ENCODE measurements at places on chromosomes 7 and 10.

GRCh38 chr7:16421333-16422102 is at the start of gene CRPPA:
Gene CRPPA (minus strand): TSS chr7:16421538. CDS start chr7:16421322, 216 bp downstream.
- DNase-seq, result no peak

DNA sequence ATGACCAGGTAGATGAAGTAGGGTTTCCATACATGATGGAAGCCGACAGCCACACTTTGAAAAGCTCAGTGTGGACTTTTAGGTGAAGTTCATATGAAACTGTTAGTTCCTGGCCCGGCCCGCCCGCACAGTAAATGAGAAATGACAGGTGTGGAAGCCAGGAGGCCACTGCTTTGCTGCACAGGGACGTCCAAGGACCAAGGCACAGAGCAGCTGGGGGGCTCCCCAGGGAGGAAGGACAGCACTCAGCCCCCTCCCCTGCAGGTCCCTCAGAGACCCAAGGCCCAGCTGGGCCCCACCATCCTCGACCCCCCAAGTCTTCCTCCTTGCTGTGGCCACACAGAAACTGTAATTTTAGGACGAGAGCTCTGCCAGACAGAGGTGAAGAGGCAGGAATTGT is 219.2 kb downstream of the PTPRN2 start:
- DNase-seq, result no peak

DNA sequence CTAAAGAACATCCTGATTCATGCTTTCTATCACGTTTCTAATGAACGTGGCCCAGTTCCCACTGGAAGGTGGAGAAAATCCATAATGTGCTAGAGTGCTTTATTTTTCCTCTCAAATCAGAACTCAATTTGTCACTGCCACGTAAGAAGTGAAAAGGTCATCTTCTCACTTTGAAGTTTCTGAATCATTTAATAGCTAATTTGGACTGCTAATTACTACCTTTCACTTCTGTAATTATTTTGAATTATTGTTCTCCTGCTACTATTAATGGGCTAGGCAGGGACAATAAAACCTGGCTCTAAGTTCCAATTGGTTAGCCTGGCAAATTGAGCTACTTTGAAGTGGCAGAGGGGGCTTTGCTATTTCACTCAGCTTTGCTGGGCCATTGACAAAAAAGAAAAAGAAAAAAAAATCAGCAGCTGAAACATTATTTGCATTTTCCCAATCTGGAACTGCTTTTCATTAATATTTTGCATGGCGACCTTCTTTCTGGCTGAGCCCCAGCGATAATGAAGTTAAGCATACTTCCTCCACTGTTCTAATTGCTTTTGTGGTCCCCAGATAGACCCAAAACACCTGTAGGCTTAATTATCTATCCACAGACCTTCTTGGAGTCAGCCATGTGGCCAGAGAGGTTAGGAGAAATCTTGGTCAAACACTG is 264.2 kb downstream of the SEC23IP start:
- DNase-seq, result no peak

DNA sequence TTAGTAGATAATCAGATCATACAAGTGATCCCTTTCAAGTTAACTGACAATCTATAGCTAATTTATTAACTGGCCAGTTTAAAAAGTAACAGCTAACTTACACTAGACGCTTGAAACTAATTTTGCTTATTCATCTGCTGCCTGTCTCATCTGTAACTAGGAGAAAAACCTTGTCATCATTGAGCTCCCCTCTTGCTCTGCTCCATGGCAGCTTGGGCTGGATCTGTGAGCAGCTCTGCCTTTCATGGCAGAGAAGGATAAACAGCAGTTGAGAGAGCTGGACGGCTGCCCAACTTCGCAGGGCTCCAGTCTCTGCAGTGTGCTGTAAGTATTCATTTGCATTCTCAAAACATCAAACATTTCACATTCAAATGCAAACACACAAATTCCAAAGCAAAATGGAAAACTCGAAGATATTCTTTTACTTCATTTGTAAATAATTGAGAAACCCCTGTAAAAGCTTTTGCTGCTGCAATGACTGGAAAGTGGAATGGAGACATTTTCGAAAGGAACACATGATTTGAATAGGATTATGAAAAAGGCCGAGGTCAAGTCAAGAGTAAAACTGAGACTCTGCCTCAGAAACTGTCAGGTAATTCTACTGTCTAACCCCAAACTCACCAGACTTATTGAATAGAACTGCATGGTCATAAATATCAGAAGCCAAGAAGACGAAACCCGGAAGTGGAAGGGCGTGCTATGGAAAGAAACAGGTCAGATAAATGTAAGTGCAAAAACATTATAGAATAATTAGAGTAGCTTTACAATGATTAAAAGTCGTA is 17.6 kb downstream of the SLC35B4 start:
- no peak for DNase-seq

- no peak for DNase-seq
Observed at GRCh38 chr7:34107276-34107675, 201.9 kb downstream of the BMPER start.

GRCh38 chr7:39811161-39811614 is 138.9 kb upstream of the CDK13 start:
- no peak for DNase-seq

DNA sequence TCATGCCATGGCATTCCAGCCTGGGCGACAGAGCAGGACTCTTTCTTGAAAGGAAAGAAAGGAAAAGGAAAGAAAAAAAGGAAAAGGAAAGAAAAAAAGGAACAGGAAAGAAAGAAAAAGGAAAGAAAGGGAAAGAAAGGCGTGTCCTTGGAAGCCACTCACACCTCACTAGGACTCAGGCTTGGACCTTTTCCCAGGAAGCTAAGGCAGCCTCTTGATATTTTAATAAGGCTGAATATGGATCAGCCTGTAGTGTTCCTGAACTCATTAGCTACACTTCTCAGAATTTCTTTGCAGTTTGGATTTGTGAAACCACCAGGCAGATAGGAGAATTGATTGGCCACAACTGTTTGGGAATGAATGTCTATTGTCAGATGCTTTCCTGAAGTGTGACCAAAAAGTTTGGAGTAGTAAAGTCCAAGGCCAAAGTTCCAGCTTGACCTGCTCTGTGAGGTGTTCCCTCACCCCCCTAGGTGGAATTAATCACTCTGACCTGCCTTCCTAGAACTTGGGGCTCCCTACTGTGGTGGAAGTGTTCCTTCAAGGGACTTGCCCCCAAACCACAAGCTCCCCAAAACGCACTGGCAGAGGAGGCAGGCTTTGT is 7.1 kb upstream of the MALSU1 start:
- DNase-seq, result no peak

DNA sequence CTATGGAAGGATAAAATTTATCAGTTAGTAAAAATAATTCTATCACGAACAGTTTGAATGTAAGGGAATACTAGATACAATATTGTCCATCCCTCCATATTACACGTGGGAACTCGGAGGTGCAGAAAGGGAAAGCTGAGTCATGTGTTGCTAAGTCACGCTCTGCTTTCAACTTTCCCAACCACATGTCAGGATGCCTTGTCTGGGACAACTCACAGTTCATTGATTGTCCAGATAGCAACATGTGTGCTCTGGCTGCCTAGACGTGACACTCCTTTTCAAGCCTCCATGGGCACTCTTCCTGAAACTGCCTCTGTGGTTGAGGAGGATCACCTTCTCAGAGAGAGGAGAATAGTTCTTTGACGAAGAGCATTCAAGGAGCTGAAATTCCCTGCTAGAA is 808.1 kb downstream of the GRID1 start:
- no peak for DNase-seq

GRCh38 chr10:133379152-133379800 is at the start of gene PAOX:
Gene PAOX (plus strand): TSS chr10:133379262. CDS start chr10:133379317, 55 bp downstream.
- peak; percentile 48 for DNase-seq

- DNase-seq, result no peak
Observed at GRCh38 chr10:5662708-5663579, 3.5 kb downstream of the ASB13 start.

DNA sequence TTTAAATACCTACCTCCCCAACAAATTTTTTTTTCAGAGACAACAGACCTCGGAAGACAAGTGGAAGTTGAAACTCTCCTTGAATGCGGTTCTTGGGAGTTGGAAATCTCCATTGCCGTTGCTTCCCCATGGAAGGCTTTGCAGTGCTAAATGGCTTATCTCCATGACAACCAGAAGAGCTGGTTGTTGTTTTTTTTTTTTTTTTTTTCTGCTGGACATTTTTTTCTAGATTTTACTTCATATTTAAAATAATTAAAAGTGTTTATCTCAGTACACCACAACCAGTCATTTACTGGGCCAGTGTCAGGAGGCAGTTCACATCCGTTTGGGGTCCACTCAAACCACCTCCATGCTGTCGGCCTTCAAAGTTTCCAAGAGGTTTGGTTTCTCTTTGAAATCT is 348.5 kb upstream of the PRKCQ start:
- DNase-seq, result peak; percentile 16

DNA sequence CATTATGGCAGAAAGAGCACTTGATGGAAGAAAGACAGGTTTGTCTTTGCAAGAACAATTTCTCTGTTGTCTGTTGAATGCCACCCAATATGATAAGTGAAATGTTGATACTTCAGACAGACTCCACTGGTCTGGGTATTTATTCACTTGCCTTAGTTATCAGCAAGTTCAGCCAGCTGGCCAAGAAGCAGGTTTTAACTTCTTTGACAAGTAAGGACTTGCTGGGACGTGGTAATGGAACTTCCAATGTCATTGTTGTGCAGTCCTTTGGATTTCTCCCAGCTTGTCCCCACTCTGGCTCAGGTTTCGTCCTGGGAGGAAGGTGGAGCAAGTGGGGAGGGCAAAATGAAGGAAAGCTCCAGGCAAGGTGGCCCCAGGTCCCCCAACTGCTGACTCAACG is 497.4 kb downstream of the RPS24 start:
- no peak for DNase-seq

DNA sequence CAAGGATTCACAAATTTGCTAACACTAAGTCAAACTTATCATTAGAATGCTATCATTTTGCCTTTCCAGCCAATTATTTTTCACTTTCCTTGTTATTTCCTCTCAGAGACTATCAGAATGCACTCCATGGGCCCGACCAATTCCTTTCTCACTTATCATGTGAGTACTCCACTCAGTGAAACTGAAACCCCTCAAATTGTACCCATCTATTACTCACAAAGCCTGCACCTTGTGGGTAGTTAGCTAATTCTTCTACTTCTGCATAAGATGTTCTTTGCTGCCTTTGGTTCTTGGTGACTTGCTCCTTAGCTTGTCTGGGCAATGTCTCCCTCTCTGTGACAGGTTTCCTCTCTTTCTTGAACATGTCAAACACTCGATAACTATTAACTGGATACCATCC is 35.2 kb upstream of the MBL2 start:
- no peak for DNase-seq

- no peak for DNase-seq
Observed at GRCh38 chr10:124001391-124002148, 91.8 kb downstream of the CHST15 start.

GRCh38 chr7:84701524-84702306 is 485.1 kb downstream of the SEMA3D start:
- no peak for DNase-seq

DNA sequence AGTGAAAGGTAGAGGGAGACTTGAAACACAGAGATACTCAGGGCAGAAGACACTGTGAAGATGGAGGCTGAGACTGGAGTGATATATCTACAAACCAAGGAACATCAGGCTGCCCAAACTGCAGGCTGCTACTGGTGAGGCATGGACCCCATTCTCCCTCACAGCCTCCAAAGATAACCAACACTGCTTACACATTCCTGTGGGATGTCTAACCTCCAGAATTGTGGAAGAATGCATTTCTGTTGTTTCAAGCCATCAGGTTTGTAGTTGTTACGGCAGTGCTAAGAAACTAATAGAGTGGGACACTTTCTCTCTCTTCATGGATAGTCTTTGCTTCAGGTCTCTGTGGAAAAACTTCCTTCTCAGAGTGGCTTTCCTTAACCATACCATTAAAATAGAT is 182.6 kb upstream of the TMEM106B start:
- no peak for DNase-seq

DNA sequence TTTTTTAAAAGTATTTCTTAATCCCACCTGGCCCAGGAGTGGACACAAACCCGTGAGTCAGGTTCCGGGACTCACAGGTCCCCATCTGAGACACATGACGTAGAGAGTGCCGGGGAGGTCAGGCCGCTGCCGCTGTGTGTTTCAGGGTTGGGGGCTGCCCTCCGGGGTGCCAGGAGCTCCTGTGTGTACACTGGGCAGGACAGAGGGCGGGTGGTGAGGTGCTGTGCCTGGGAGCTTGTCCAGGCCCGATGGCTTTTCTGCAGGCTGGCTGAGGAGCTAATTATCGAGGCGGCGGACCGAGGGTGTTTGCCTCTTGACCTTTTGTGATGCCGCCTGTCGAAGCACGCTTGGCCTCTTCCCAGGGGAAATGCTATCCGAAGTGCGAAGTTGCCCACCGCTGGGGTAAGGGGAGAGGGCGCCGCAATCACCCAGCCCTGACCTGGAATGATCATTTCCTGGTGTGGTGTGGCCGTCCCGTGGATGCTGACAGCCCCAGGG is 42.1 kb downstream of the FOXL3 start:
- DNase-seq, result peak; percentile 39

DNA sequence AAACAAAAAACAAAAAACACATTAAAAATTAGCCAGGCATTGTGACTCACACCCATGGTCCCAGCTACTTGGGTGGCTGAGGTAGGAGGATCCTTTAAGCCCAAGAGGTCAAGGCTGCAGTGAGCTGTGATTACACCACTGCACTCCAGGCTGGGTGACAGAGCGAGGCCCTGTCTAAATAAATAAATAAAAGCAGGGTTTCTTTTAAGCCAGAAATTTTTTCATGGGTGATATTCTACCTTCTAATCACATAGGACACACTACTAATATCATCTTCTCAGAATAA is 14.2 kb upstream of the SVIL start:
- DNase-seq, result no peak

DNA sequence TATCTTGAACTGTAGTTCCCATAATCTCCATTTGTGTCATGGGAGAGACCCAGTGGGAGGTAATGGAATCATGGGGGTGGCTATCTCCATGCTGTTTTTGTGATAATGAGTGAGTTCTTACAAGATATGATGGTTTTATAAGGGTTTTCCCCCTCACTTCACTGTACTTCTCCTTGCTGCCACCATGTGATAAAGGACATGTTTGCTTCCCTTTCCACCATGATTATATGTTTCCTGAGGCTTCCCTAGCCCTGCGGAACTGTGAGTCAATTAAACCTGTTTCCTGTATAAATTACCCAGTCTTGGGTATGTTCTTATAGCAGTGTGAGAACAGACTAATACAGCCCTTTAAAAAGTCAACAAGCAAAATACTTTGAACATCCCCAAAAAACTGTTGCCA is 427.7 kb downstream of the HTR7 start:
- DNase-seq, result no peak

- DNase-seq, result no peak
Observed at GRCh38 chr10:10828623-10829022, 189.0 kb upstream of the CELF2 start.

Data from CD8-positive, alpha-beta memory T cell (primary cell).